CD4-positive, alpha-beta T cell treated with Interleukin-10 for 1 hour (primary cell): ENCODE measurements at places on chromosomes 16 and 17.

GRCh38 chr16:7628981-7629380 is 296.3 kb downstream of the RBFOX1 start:
- no peak for DNase-seq

DNA sequence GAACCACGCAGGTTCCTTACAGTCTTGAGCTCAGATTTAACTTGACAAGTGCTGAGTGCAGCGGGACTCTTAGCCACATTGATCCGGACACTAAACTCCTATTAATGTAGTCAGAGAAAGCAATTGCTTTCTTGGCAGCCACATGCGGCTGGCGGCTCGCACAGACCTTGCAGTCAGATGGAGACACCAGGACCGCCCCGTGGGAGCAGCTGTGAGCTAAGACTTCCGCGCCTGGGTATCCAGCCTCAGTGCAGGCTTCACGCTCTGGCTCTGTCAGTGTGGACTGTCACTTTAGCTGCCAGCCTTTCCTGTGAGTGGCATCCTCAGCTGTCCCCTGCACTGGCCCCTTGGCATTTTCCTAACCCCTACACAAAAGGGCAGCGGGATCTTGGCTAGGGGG is 80.9 kb upstream of the NLRP1 start:
- no peak for DNase-seq

DNA sequence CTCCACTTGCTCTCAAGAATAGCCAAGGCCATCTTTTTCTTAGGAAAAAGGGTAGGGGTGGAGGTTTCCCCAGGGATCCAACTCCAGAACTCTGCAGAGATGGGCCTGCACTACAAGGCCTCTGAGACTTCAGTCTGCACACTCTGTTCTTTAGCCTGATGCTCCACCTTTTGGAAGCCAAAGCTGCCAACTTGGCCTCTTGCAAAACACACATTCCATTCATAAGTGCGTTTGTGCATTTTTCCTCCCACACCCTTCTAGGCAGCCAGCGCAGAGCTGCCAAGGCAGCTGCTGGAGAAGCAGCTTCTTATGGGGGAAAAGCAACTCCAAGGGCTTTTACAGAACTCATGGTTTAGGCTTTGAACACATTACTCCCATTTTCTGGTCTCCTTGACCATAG is 45.3 kb downstream of the REXO5 start:
- DNase-seq, result no peak

GRCh38 chr16:23692190-23692837 is 13.6 kb downstream of the PLK1 start:
- DNase-seq, result no peak

GRCh38 chr17:47622180-47622549 is 27.6 kb upstream of the KPNB1 start:
- no peak for DNase-seq

- DNase-seq, result no peak
Measured at GRCh38 chr16:52114379-52114778, 432.6 kb downstream of the TOX3 start.

DNA sequence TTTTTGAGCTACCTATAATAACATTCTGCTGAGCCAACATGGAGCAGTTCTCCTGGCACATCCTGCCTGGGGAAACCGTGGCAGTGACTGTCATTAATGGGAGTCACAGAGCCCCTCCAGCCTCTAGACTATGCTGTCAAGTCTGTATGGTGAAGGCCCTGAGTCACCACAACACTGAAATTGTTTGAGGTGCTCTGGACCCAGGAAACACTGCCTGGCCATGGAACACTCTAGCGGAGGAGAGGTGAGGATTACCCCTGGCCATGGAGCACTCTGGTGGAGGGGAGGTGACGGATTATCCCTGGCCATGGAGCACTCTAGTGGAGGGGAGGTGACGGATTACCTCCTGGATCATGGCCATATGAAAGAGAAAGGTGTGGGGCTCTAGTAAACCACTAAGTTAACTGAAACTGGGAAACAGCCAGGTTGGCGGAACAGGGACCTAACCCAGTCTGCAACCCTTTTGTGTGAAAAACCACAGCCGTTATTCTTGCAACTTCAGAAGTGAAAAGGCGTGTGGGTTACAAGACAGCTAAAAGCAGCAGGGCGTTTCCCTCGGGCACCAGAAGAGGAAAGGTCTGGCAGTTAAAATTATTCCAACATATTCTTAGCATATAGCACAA is 156.7 kb downstream of the KCNJ12 start:
- no peak for DNase-seq

GRCh38 chr17:66767154-66767933 is 67.6 kb upstream of the CACNG5 start:
- no peak for DNase-seq

- DNase-seq, result no peak
Measured at GRCh38 chr16:57265850-57266530, 18.5 kb downstream of the PLLP start.

- peak; percentile 75 for DNase-seq
Measured at GRCh38 chr17:39547713-39548478, 59.8 kb downstream of the NEUROD2 start.

DNA sequence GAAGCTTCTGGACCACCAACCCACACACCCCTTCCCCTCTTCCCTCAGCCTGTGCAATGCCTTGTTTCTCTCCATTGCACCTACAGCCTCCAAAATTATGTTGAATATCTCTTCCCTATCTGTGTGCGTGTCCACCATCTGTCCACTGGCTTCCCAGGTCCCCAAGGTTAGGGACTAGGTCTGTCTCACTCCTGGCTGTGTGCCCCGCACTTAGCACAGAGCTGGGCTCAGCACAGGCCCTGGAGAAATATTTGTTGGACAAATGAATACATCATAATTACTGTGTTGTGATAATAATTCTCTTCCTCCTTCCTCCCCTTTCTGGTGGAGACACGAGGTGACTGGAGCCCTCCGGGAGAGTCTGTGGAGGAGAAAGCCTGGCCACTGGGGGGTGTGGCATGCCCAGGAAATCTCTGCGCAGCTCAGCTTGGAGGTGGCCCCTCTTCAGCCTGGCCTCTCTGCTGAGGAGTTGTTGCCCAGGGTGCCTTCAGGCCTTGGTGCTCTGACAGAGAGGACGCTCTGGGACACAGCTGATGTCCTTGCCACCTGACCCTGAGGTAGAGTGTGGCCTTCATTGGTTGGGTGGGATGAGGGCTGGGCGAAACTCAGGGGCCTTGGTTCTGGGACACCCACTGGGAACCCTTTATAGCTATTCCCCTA is 3.3 kb upstream of the BRD7 start:
- DNase-seq, result no peak

- peak; percentile 81 for DNase-seq
Measured at GRCh38 chr17:42679492-42680330, 1.9 kb downstream of the CCR10 start.

DNA sequence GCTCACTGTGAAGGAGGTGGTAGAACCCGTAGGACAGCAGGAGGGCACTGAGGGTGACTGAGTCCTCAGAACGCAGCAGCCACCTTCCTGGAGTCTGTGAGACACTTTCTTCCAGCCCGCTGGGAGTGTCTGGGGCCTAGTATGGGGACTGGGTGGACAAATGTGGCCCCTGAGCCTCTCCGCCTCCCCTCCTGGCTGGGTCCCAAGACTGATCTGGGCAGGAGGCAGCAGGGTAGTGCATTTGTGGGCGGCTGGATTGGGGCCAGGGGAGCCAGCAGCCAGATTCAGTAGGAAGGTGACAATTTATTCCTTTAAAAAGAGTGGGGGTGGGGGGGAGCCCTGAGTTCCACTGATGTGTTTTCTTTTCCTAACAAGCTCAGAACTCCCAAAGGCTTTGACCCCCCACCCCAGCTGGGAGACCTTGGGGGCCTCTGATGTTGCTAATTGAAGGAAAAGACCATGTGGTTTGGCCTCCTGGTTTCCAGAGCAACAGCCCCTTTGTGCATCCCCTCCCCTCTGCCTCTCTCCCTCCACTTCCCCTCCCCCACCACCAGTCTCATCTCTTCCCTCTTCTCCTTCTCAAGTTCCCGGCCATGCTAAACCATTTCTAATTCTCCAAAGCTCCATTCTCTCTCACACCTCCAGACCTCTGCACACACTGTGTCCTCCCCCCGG is 4.4 kb downstream of the CLEC19A start:
- DNase-seq, result no peak
